Activated CD8-positive, alpha-beta T cell treated with anti-CD3 and anti-CD28 coated beads, Interleukin-2, amount 10 ng/mL, durations not matched to agents 7 days and 5 days (primary cell): ENCODE measurements at places on chromosomes 11 and 22.

- DNase-seq: no peak
Observed at GRCh38 chr11:111298413-111299100, at the start of gene POU2AF3. TSS of gene POU2AF3 (plus strand) at chr11:111298546. CDS start at chr11:111298582, 36 bp downstream.

DNA sequence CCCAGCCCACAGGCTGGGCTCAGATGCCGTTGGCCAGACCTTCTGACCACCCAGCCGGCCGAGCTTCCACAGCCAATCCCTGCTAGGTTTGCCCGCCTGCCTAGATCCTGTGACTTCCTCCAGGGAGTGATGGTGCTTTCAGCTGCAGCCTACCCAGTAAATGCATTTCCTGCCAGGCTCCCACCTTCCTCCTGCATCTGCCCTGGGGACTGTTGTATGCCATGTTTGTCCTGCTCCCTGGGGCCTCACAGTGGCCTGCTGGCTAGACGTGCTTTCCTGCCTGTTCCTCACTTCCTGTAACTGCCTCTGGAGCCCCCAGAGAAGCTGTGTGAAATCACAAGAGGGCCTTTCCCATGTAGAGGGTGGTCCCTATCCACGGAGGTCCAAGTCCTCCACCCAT lies 86.2 kb downstream of the GALNT18 start:
- no peak for DNase-seq

- DNase-seq: no peak
Observed at GRCh38 chr11:19931771-19932369, 219.2 kb downstream of the NAV2 start.

DNA sequence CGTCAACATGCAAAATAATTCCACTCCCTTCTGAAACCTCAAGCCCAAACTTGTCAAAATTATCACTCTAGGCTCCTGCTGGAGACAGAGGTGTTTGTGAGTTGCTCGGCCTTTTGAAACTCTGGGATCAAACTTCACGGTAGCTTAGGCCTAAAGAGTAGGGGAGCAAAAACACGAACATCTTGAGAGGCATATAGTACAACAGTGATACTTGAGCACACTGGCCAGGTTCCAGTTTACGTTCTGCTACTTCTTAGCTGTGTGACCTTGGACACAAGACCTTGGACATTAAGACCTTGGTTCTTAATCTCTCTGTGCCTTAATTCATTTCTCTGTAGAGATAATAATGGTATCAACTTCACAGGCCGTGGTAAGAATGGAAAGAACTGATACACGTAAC lies 123.5 kb upstream of the LMO1 start:
- no peak for DNase-seq

DNA sequence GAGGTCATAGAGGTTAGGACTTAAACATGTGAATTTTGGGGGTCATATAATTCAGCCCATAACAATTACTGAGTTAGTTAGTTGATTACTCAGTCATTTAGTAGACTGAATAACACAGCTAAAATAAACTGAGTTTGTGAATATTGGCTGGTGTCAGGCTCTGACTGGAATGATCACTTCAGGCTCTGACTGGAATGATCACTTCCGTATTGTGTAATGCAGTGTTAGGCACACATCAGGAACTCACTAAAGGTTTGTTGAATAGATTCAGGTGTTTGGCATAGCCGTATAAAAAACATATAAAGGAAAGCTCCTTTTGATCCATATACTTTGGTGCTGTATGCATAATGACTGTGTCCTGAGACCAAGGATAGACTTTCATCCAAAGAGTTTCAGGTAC lies 610.5 kb downstream of the INSC start:
- no peak for DNase-seq

DNA sequence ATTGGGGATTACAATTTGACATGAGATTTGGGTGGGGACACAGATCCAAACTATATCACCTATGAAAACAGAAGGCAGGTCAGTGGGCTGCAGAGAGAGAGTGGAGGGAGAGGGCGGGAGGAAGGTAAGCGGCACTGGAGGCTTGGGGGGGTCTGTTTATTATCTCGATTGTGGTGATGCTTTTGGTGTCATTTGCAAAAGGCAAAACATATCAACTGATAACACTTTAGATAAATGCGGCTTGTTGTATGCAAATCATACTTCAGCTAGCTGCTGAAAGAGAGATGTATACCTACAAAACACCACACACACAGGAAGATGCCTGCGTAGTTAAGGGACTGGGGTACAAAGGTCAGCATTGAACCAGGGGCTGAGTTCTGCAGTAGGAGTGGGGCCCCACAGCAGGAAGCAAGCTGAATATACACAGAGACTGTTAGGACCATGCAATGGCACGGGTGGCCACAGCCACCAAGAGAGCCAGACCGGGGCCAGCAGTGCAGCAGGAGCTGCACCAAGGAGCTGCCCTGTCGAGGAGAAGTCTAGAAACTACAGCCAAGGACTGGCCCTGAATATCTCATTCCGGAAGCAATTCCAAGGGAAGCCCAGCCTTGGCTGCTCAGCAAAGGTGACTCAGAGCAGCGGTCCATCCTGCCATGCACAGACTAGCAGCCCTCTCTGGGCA lies 23.8 kb upstream of the TOLLIP start:
- no peak for DNase-seq

DNA sequence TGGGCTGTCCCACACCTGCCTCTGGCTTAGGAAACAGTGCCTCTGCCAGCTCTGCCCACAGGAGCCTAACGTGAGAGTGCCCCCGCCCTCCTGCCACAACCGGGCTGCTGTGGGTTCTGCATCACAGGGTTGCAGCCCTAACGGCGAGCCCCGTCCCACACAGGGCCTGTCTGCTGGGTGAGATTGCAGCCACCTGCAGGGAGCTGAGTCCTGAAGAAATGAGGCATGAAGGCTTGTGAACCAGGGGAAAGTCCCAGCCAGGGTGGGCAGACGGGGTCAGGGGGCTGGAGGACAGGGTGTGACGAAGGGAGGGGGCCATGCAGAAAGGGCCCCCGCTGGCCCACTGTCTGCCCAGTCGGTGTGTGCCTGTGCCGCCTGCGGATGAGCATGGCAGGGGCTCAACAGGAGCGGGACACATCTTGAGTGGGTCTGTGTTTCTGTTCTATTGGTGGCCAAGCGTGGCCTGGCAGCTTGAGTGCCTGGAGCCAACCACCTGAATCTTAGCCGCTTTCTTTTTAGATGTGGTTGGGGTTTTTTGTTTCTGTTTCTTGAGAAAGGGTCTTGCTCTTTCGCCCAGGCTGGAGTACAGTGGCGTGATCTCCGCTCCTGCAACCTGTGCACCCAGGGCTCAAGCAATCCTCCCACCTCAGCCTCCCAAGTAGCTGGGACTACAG lies 38.9 kb downstream of the CTTN start:
- DNase-seq: no peak

DNA sequence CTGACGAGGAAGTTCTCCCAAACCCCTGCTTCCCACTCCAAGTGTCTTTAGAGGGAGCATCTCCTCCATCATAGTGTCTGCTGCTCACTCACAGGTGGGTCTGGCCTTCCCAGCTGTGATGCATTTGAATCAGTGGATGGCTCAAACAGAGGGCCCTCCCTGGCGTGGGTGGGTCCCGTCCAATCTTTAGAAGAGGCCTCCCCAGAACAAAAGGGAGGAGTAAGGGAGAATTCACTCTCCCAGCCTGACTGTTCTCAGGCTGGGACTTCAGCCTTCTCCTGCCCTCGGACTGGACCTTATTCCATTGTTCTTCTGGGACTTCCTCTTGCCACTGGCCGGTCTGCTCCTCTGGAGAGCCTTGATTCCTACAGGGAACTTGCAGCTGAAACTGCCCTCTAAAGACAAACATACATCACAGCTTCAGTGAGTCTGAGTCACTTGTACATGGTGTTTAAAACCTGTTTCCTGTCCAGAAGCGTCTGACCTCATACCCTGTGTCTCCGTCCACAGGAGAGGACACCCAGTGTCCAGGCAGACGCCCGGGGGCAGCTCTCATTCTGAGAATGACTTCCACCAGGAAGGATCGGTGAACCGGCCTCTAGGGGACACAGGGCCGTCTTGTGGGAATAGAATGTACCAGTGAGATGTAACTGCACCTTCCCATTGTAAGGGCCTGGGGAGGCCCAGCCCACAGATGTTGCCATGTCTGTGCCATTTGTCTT lies 234.7 kb downstream of the BRD1 start:
- DNase-seq: no peak

GRCh38 chr11:132427611-132428010 lies 1057.2 kb downstream of the NTM start:
- no peak for DNase-seq

DNA sequence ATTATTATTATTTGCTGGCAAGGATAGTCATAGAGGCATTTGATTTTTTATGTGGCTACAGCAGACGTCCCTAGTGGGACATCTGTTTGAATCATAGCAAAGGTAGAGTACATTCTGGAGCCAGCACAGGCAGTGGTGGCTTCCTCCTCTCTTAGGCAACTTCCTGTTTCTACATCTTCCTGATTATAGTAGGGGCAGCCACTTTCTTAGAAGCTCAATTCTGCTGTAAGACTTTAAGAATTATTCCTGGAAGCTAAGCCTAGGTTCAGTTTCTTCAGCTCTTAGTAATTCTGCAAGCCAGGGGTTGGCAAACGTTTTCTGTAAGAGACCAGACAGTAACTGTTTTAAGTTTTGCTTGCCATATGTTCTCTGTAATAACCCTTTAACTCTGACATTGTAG lies 129.3 kb upstream of the TENM4 start:
- DNase-seq: no peak

DNA sequence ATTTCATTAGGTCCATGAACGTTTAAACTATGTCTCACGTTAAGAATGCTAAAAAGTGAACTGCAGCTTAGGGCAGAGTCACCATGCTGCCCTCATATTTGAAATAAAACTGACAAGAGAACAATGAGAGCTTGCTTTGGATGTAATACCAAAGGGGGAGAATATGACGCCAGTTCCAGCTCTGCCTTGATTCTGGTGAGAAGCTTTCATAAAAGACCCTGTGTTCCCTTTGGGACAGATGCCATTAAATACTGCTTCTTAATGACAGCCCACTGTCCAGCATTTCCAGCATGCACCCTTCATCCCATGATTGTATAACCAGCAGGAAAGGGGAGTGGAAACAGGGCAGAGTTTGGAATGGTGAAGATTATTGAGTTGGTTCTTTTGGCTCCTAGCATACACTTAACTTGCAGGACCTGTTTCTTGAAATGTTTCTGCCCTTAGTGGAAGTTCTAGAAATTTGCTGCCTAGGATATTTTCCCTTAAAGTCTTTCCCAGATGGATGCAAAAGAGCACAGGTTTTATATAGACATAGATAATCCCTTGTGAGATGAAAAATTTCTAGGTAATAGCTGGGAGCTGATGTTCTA lies 139.3 kb upstream of the LDLRAD3 start:
- no peak for DNase-seq

DNA sequence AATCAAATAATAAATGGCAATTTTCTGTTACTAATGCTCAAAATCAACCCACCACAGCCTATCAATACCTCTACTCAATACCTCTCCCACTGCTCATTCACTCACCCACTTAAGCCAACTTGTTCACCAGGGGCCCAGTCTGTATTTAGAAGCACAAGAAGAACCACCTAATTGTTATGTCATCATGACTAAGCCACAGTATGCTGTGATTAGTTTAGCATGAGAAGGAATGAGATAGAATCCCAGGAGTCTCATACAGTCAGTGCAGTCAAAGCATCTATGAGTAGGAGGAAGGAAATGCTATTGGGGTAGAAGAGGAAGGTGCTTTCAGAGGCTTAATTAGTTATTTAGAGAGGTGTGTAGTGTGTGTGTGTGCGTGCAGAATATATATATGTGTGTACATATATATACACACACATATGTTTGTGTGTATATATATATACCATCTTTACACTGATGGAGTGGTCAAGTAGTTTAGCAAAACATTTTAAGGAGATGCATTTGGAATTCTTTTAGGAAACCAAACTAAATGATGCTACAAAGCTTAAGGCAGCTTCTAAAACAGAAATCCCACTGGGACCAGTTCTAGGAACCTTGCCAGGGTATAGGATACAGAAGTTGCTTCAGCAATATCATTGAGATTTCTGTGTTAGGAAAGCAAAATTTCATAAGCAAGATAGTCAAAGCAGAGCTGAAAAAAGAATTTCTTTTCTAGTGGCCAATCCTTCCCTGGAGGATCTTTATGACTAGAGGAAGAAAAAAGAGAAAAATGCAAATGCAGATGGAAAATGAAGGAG lies 27.5 kb downstream of the KCNA4 start:
- DNase-seq: no peak

GRCh38 chr11:116600930-116601329 lies 171.9 kb downstream of the BUD13 start:
- no peak for DNase-seq

DNA sequence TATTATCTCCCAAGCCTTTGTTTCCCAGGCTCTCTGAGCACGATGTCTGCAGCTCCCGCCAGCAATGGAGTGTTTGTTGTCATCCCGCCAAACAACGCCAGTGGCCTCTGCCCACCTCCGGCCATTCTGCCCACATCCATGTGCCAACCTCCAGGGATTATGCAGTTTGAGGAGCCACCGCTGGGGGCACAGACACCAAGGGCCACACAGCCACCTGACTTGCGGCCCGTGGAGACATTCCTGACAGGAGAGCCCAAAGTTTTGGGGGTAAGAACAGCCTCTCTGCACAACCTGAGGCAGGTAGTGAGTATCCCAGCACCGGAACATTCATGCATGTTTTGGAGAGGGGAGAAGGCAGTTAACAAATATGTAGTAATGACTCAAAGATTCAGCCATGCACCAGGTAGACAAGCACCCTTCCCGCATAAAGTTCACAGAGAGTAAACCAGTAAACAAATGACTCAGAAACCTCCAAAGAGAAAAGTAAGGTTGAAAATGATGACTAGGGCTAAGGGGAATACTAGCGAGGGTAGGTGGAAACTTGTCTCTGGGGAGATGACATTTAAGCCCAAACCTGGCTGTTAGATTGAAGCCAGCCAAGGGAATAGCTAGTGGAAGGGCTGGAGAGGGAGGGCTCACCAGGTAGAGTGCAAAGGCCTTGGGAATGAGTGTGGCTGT lies 7.2 kb downstream of the MS4A15 start:
- no peak for DNase-seq

- DNase-seq: no peak
Observed at GRCh38 chr22:31119026-31119717, 3.6 kb upstream of the INPP5J start.

GRCh38 chr11:102886999-102887398 lies 12.2 kb upstream of the MMP12 start:
- no peak for DNase-seq

GRCh38 chr11:73365352-73366264 lies 10.6 kb upstream of the RELT start:
- DNase-seq: no peak

DNA sequence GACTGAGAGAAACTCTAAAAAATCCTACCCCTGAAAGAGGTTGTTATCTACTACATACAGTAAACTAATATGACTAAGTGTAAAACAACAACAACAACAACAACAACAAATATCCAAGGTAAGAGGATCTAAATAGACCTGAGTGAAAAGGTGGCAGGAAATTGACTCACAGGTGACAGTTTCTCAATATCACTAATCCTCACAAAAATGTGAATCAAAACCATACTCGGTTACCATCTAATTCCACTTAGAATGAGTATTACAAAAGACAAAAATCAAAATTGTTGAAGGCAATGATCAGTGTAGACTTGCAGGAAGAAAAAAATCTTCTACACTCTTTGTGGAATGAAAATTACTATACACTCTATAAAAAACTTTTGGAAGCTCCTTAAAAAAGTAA lies 17.5 kb downstream of the RGL4 start:
- no peak for DNase-seq

GRCh38 chr22:20829491-20830134 lies 29.0 kb downstream of the PI4KA start:
- no peak for DNase-seq
